ENCODE measurements at places on chromosomes 12 and 14.

DNA sequence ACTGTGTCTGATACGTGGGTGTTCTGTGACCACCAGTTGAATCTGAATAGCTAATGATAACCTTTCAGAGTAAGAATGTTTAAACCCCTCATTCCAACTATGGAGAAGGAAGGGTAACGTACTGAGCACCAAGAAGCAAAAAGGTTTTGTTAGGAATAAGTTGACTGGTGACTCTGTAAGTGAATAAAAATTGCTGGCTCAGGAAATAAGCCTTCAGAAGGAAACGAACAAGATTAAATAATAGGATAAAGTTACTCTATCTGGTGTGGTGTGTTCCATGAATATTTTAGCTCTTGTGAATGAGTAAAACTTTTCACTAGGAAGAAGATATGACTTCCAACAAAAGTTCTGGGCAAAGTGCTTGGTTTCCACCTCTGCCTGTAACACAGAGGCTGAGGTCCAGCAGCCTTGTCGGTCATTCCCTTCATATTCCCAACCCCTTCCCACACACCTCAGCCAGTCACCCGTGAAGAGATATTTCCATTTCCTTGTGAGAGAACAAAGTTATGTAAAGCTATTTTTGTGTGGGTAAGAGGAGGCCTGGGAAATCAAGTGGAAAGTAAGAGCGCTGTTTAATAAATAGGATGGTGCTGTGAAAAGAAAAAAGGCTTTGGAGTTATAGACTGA, 47.1 kb downstream of the ARF6 start:
- DNase-seq, result no peak

GRCh38 chr12:113241191-113242025, 20.1 kb downstream of the TPCN1 start:
- DNase-seq, result no peak

GRCh38 chr12:124639122-124639806, 71.9 kb upstream of the NCOR2 start:
- no peak for DNase-seq

- peak; percentile 51 for DNase-seq
Measured at GRCh38 chr12:122865268-122866231, 30.3 kb downstream of the HIP1R start.

DNA sequence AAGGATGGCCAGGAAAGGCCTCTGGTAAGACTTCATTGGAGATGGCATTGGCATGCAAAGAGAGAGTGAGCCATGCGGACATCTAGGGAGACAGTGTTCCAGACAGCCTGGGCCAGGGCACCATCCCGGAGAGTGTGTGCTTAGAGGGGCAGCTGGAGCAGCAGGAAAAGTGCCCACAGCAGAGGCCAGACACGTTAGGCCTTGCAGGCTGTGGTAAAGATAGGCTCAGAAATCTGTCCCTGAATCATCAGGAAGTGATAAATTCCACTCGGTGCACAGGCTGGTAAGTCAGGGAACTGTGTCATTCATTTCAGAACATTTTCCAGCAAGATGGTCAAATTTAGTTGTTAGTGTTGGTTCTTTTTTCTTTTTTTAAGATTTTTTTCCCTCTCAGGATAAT, 8.8 kb downstream of the GALNT16 start:
- no peak for DNase-seq

- DNase-seq, result no peak
Measured at GRCh38 chr14:32756775-32757174, 181.9 kb upstream of the NPAS3 start.

DNA sequence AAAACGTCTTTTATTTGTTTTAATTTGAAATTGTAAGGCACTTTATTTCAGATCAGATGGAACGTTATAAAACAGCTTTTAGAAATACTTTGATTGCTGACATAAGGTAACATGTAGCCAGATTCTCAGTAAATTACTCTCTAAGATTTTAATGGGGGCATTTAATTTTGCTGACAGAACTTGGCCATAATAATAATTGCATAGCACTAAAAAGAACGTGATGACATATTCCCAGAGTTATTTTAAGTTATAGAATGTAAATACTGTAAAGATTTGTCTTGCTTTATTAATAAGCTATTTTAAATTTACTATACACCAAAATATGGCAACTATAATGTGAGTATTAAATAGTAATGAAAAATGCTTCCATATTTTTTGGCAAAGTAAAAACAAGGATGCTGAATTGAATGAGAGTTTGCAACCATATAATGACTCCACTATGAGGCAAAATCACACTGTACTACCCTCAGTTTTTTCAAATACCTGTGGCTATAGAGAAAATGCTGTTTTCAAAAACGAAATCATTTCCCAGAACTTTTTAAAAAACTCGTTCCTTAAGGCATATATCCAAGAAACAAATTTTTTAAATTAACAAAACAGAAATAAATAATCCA, 876 bp downstream of the LUM start:
- DNase-seq, result no peak

GRCh38 chr12:18723752-18724151, 14.1 kb downstream of the PLCZ1 start:
- DNase-seq, result no peak

DNA sequence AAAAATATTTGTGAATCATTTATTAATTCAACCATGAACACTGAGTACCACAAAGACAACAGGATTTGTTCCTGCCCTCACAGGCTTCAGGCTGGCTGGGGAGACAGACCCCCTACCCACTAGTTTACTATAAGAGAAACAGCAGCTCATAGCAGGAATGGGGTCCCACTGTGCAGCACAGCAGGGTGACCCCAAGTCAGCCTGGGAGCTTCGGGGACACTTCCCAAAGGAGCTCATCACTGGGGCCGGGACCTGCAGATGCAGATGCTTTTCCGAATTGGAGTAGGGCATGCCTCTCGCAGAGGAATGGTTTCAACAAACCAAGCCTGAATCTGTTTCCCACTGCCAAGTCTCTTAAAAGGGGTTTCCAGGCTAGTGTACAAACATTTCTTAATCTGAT, 176.2 kb upstream of the PWP1 start:
- DNase-seq, result no peak

- DNase-seq, result no peak
Measured at GRCh38 chr12:50056639-50056976, 788 bp upstream of the ASIC1 start.

GRCh38 chr12:122847921-122848421, 12.7 kb downstream of the HIP1R start:
- no peak for DNase-seq

DNA sequence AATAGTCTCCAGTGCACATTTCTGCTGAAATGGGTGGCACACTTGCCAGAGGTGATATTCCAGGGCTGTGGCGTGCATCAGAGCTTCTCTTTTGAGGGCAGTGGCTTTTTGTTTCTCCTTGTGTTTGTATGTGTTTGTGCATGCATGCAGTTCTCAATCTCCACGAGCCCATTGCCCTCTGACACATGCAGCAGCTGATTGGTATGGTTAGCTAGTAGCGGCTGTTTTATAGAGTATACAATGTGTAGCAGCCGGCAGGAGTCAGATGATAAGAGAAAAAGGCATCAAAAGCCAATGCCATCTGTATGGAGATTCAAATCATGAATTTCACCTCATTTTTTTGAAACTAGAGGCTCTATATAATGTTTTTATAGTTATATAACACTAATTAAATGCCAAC, 616.9 kb upstream of the STXBP6 start:
- DNase-seq, result no peak

DNA sequence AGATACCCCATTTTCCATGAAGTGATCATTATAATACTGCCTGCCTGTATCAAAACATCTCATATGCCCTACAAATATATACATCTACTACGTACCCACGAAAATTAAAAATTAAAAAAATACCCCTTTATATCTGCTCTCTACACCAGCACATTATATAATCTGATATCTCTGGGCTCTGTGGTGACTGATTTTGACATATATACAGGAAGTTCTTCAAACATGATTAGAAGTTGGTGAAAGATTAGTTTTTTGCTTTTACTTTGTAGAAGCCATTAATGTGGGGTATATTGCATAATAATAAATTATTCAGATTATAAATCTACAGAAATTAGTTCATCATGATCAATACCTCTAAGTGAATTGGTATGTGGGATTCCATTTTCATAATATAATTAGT, 126.7 kb upstream of the MDM1 start:
- no peak for DNase-seq

DNA sequence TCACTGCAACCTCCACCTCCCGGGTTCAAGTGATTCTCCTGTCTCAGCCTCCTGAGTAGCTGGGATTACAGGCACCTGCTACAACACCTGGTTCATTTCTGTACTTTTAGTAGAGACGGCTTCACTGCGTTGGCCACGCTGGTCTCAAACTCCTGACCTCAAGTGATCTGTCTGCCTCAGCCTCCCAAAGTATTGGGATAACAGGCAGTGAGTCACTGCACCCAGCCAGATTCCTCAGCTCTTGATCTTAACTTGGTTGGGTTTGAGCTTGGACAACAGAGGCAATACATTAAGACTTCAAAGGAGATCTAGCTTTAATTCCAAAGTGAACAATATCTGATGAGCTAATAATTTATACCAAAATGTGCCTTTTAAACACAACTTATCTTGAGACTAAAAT, 5.6 kb downstream of the DAZAP2 start:
- DNase-seq, result no peak

GRCh38 chr12:1643043-1643442, 14.0 kb downstream of the WNT5B start:
- DNase-seq, result no peak

- DNase-seq, result no peak
Measured at GRCh38 chr12:53505086-53505485, 2.2 kb downstream of the NPFF start.

GRCh38 chr12:132044661-132045412, 95.1 kb downstream of the EP400 start:
- DNase-seq, result no peak

GRCh38 chr12:10293570-10294227, 14.0 kb upstream of the KLRD1 start:
- peak; percentile 20 for DNase-seq

GRCh38 chr14:105118646-105119407, 49.7 kb downstream of the JAG2 start:
- DNase-seq, result no peak

GRCh38 chr12:127459687-127460086, 807.3 kb upstream of the TMEM132C start:
- no peak for DNase-seq

- DNase-seq, result no peak
Measured at GRCh38 chr12:132054983-132055382, 89.1 kb downstream of the DDX51 start.

- no peak for DNase-seq
Measured at GRCh38 chr12:70771581-70771980, 134.4 kb upstream of the PTPRB start.

GRCh38 chr14:55303125-55303499, 31.9 kb downstream of the FBXO34 start:
- DNase-seq, result no peak

DNA sequence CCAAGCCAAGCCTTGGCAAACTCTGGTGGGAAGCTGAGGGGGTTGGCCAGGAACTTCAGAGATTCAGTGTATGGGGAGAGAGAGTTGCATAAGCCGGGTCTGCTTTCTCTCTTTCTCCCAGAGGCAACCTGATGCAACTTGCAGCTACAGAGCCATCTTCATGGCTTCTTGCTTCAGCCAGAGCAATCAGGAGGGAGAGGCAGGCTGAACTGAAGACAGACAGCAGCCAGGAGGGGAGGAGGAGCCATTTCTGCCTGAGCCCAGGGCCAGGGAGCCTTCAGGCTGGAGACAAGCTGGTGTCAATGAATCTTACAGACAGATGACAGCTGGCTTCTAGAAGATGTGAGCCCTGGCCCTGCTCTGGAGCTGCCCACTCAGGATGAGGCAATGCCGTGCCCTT, 18.7 kb downstream of the NPC2 start:
- DNase-seq, result no peak

- no peak for DNase-seq
Measured at GRCh38 chr14:75579882-75580281, 1.5 kb downstream of the FLVCR2 start.

DNA sequence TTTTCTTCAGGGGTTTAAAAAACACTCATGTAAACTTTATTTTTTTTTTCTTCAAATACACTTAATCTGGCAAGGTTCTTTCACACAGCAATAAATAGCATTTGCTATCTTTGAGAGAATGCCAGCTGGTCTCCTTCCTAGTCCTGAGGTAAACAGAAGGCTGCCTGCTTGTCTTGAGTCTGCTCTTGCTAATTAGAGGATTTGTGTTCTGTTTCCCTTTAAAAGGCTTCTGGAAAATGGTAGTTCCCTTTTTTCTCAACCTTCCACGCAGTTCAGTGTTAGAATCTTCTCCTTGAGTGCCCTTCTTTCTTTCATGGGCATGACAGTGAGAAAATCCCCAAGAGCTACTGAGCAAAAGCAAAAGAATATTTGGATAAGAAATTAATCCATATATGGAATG, 92.3 kb upstream of the DCN start:
- DNase-seq, result no peak

DNA sequence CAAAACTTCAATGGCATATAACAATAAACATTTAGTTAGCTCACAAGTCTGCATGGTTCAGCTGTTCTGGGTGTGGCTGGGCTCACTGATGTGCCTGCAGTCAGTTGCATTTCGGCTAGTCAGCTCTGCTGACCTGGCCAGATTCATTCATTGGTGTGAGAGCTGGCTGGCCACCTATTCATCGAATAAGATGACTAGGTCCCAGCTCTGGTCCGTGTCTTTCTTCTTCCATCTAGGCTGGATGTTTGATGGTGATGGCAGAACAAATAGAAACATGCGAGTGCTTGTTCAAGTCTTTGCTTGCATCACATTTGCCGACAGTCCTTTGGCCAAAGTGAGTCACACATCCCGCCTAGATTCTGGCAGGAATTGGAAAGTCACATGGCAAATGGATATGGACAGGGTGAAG, 203.3 kb upstream of the CRY1 start:
- DNase-seq, result no peak

DNA sequence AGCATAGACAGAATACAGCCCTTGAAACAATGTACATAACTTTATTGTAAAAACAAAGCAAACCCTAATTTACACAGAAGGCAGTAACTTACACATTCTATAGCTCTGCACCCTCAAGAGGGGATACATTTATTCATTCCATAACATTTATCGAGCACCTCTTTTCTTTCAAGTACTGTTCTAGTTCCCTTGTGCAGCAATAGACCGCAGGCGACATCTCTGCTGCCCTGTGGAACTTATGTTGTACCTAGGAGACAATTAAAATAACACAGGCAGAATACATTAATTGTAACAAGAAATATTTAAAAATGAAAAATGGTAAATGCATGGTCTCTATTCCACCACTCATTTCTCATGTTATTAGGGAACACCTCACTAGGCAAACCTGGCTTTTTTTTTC, 1.4 kb upstream of the ARHGDIB start:
- DNase-seq, result no peak

Measured in CD8-positive, alpha-beta memory T cell (primary cell).